ENCODE measurements at places on chromosomes 7 and 10.

- DNase-seq = no peak
Measured at GRCh38 chr10:63214571-63214970, 81.4 kb downstream of the NRBF2 start.

DNA sequence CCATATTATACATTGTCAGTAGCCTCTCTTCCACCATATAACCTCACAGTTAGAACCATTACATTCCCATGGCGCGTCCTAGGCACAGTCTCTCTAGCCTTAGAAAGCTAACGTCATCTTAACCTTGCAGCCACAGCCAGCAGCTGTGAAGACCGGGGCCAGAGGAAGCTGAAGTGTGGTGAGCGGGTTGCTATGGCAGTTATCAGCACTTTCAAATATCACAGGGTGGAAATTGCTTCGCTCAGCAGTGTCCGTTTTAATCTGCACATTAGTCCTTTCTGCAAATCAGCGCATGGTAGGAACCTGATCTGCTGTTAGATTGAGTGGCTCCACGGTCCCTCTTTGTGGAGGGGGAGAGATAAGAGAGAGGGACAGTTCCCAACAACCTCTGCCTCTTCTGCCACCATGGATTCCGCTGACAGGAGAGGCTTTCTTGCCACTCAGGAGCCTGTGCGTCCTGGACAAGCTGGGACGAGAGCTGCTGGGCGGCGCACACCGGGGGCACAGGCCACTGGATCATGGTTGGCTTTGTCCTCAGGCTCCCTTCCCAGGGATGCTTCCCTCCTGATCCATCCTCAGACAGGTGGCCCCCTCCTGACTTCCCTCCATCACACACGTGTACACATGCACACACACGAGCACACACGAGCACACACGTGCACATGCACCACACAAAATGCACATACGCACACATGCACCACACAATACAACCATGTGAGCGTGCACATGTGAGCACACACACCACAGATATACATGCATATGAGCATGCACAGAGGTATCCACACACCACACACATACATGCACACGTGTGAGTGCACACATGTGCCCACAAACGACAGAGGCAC lies 93.8 kb downstream of the WDR37 start:
- DNase-seq = no peak

- DNase-seq = no peak
Measured at GRCh38 chr7:29508608-29509007, 55.0 kb upstream of the PRR15 start.

DNA sequence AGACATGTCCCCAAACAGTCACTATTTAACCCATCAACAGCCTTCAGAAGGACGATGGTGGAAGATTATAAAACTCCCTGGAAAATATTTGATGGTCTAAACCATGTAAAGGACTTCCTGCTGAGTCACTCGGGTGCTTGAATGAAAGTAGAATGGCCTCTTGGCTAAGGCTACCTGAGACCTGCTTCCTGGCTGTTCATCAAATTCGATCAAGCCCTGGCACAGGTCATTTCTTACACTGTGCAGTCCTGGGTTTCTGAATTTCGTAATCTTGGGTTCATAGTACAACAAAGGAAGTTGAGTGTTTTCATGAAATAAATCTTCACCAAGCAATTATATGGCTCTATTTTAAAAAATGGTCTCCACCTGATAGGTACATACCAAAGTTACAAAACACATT lies 260.3 kb upstream of the RNF32 start:
- no peak for DNase-seq

- DNase-seq = no peak
Measured at GRCh38 chr7:114852293-114852692, 69.6 kb upstream of the MDFIC start.

GRCh38 chr10:71804077-71804476 lies 30.8 kb upstream of the VSIR start:
- no peak for DNase-seq

GRCh38 chr7:93044147-93044810 lies 73.5 kb downstream of the SAMD9 start:
- no peak for DNase-seq

GRCh38 chr10:86830043-86830591 lies 73.7 kb downstream of the BMPR1A start:
- DNase-seq = no peak

DNA sequence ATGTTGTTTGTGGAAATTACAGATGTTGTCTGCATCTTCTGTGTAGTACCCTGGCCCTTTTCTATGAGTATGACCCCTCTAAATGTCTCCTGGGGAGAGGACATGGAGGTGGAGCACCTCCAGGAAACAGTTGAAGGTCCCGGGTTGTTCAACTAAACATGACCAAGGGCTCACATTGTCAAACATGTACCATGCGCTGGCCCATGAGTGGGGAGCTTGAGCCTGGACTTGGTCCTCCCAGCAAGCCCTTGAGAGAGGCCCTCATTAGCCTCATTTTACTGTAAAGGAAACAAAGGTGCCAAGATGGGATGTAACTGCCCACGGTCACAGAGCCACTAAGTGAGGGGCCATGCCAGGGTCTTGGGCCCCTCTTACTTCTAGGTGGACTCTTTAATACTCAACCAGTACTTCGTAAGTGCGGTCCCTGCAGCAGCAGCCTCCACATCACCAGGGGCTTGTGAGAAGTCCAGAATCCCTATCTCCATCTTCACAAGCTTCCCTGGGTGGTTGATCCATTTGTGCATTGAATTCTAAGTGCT lies 31.2 kb downstream of the C10orf71 start:
- DNase-seq = no peak

DNA sequence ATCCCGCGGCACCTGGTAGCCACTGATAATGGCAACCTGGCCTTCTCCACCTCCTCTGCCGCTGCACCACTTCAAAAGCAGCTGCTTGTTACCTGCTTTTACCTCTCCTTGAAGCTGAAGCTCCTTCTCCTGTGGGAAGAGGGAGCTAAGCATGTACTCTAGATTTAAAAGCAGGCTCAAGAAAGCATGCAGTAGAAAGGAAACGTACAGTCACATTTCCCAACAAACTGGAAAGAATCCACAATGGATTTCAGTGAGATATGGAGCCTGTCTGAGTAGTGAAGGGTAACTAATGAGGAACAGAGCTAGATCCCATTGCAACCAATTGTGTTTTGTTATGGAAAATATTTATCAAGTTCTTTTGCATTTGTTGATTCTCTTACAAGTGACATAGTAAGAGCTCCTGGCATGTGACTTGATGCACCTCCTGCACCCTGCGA lies 457.4 kb upstream of the GALNT17 start:
- DNase-seq = no peak

DNA sequence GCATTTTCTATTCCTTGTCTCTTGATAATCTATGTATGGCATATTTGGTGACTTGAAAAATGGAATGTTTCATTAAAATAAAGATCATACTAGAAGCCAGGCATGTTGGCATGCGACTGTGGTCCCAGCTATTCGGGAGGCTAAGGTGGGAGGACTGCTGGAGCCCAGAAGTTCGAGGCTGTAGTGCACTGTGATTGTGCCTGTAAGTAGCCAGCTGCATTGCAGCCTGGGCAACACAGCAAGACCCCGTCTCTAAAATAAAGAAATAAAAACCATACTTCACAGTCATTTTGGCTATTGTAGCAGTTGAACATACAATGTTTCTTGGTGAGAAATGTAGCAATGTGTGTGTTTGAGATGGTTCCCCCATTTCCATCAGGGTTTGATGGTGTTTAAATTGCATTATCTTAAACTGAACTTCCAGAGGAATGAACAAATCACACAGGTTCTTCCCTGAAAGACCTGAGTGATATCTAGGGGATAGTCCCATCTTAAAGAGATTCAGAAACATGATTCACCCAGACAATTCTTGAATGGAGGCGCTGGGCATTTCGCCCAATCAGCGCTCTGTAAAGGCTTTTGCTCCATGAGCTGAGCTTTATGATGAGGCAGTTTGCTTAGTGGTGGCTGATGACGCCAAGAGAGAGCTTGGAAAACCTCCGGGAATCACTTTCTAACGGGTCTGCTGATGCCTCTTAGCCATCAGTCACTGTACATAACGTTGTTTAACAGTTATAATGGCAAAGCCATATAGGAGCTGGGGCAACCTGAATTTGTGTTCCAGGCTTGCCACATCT lies 19.4 kb upstream of the BTBD16 start:
- DNase-seq = no peak

DNA sequence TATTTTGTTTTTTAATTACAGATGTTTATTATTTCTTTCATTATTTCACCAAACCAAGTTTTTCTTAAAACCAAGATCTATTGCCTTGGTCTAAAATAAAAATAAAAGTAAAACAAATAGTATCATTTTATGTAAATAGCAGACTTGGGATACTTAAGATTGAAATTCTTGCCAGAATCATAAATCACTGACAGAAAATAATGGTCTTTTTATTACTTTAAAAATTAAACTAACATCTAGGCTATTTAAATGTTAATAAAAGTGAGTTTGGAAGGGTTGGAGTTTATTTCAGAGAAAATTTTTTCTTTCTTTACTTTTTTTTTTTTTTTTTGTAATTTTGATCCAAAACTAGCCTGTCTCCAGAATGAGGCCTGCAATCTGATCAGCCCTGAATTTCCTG lies 568.0 kb upstream of the IGFBP3 start:
- no peak for DNase-seq

Data from activated gamma-delta T cell treated with Interleukin-2 at 50 U/mL for 16 hours (primary cell).